ENCODE measurements at places on chromosomes 6 and 20.
A peak's percentile ranks its signal among the peaks of the same experiment; 100 is the strongest.

GRCh38 chr6:107524626-107525025 is 34.7 kb downstream of the SOBP start:
- no peak for DNase-seq

DNA sequence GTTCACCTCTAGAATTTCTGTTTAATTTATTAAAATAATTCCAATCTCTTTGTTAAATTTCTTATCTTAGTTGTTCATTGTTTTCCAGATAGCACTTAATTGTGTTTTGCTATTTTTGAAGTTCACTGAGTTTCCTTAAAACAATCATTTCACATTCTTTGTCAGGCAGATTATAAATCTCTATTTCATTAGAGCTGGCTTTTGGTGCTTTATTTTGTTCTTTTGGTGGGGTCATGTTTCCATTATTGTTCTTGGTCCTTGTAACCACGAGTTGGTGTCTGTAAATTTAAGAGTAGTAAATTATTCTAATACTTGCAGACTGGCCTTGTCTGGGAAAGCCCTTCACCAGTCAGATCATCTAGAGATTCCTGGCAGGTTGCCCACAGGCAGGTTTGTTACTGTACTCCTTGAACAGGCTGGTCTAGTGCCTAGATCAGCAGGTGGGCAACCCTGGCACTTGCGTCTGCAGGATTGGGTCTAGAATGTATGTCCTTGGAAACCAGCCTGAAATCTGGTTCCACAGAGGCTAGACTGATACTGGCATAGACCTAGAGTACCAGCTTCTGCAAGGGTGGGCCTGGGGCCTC is 110.4 kb downstream of the ADGB start:
- no peak for DNase-seq

DNA sequence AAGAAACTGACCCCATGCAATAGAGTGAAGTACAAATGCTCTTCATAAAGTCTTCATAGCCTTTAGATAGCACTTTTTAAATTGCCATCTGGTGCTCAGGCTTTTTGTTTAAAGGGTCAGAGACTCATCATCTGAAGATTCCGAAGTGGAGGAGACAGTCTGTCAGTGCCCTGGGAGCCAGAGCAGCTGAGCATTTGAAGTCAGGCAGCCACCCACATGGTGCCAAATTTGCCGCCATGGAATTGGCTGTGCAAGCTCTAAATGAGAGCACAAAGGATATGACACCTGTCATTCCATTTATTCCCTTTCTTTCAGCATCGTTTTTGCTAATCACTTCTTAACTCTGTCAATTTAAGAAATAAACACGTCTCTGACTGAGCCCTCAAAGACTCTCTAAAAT is 32.8 kb upstream of the CEP162 start:
- no peak for DNase-seq

GRCh38 chr20:20505554-20505953 is 137.7 kb downstream of the INSM1 start:
- no peak for DNase-seq

DNA sequence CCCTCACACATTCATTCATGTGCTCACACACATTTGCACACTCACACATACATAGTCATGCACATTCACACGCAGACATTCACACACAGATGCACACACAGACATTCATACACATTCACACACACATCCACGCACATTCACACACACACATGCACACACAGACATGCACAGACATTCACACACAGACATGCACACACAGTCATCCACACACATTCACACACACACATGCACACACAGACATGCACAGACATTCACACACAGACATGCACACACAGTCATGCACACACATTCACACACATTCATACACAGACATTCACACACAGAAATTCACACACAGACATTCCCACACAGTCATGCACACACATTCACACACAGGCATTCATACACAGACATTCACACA is 147.3 kb downstream of the PACRG start:
- DNase-seq = no peak

DNA sequence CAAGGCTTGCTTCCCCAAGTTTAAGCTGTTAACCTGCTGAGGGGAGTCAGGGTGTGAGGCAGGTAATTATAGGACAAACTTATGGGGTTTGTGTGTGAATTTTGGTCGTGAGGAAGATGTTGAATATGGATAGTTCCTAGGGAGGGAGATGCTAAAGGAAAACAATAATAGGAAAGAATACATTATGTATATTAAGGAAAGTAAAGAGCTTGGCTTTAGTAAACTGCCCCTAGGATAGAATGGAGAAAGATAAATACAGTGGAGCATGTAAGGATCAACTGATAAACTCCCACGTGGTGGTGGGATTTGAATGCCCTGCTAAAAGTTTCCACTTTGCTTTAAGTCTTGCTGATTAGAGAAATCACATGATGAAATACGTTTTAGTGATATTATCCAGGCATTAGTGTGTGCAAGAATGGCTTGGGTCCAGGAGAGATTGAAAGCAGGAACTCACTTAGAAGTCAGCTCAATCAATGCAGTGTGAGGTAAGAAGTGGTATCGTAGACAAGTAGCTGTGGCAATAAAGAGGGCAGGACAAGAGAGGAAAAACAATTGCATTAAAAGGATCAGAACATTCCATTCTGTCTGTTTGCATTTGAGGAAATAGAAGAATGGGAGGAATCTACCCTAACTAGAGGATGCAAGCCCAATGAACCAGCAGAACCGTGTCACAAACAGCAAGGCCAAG is 52.5 kb downstream of the RPS12 start:
- DNase-seq = peak; percentile 51

DNA sequence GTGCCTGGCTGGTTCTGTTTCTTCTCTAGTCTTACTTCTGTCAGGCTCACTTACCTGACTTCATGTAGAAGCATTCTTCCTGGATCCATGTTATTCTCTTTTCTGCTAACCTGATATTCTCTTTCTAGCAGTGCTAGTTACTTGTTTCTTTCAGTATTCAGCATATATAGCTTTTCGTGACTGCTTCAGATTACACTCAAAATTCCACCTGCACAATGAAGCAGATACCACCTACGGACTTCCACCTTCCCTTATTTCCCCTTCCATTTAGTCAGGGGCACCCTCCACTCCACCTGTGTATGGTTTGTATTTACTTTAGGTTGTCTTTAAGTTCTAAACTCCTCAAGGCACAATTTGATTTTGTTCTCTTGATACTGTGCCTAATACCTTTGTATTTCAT is 36.8 kb downstream of the ZFAND3 start:
- no peak for DNase-seq
